Stimulated activated CD8-positive, alpha-beta memory T cell treated with anti-CD3 and anti-CD28 coated beads, Interleukin-4, amount 100 ng/mL, for 24 hours (primary cell): ENCODE measurements at places on chromosomes 11 and 22.
A peak's percentile ranks its signal among the peaks of the same experiment; 100 is the strongest.

GRCh38 chr11:107505647-107506225 is 48.1 kb upstream of the CWF19L2 start:
- DNase-seq = no peak

DNA sequence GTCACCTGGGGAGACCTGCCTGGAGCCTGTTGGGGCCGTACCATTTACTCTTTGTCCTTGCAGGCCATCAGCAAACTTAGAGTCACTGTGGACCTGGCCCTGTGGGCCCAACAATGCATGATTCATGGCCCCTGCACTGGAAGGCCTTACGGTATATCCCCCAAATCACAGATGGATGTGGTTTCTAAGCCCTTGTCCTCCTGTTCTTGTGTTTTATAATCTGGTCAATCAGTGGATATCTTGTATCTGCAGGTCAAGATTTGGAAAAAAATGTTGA is 6.2 kb downstream of the TSKU start:
- DNase-seq = no peak

DNA sequence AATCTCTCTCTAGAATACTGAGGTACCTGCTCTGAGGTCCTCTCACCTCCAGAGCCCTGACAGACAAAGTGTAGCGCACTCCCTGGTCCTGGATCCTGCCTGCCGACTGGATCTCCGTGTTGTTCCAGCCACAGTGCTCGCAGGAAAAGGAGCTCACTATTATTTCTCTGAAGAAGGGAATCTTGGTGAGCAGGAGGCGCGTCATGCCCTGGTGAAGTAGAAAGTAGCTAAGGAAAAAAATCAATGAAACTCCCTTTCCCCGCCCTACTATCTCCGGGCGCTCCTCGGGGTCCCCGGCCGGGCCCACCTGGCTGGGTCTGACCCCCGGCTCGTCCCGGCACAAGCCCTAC is 412 bp downstream of the ZPR1 start:
- DNase-seq = no peak

GRCh38 chr11:5280582-5281102 is 10.9 kb upstream of the HBE1 start:
- DNase-seq = no peak

DNA sequence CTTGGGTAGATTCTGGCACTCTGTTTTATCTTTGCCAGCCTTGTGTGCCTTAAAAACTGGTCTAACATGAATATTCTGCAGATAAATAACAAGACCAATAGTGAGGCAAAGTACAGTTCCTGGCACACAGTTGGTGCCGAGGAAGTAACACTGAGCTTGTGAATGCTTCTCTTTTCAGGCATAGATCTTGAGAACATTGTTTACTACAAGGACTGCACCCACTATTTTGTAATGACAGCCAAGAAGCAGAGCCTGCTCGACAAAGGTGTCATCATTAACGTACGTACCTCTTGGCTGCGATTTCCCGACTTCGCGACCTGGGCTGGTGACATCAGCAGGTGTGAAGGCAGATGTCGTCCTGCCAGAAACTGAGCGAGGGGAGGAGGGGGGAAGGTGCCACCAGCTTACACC is 105.7 kb downstream of the MICAL2 start:
- DNase-seq = no peak

GRCh38 chr11:4370166-4370565 is 2.0 kb upstream of the OR52B4 start:
- no peak for DNase-seq

- DNase-seq = no peak
Observed at GRCh38 chr22:22318723-22319465, 74.3 kb downstream of the VPREB1 start.

DNA sequence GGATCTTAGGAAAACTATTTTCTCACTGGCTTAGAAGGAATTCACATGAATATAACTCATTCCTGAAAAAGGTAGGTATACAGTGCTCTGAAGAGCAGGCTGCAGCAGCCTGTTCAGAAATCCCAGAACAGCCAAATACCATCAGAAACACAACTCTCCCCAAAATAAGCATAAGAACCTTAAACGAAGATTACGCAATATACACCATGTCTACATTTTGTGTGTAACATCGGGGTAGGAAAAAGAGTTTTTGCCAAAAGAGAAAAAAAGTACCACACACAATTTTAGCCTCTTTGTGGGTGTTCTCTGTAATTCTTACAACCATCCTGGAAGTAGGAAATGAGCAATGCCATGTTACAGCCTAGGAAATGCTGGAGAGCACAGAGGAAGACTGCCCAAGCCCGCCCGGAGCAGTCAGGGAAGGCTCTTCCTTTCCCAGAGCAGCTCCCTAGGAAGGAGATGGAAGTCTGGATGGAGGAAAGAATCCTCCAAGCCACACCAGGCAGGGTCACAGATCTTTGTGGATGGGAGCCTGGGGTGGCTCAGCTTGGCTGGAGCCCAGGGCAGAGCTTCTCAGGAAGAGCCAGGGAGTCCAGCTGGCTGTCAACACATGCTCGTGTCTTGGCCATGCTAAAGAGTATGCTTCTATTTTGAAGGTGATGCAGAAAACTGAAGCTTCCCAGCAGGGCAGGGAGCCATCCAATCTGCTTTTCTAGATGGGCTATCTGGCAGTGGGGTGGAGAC is 49.7 kb upstream of the ARFGAP3 start:
- DNase-seq = no peak

DNA sequence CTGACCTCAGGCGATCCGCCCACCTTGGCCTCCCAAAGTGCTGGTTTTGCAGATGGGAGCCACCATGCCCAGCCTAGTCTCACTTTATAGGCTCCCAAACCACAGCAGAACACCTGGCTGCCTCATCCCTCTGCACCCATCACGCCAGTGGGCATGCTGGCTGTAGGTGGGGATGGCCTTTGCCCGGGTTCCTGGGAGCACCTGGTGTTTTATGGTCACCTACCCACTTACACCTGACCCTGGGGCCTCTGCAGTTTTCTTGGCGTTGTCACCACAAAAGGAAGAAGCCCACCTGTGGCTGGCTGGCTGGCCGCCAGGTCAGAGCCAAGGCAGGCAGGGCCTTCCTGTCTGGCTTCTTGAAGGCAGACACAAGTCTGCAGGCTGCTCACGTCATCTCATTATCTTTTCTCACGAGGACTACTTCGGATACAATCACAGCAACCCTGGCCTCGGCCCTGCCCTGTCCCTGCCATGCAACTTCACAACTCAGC is 8.2 kb downstream of the RRP7A start:
- DNase-seq = no peak

GRCh38 chr22:23574371-23574811 is 5.7 kb downstream of the IGLL1 start:
- DNase-seq = no peak

GRCh38 chr11:68831124-68831523 is 10.6 kb downstream of the CPT1A start:
- no peak for DNase-seq

DNA sequence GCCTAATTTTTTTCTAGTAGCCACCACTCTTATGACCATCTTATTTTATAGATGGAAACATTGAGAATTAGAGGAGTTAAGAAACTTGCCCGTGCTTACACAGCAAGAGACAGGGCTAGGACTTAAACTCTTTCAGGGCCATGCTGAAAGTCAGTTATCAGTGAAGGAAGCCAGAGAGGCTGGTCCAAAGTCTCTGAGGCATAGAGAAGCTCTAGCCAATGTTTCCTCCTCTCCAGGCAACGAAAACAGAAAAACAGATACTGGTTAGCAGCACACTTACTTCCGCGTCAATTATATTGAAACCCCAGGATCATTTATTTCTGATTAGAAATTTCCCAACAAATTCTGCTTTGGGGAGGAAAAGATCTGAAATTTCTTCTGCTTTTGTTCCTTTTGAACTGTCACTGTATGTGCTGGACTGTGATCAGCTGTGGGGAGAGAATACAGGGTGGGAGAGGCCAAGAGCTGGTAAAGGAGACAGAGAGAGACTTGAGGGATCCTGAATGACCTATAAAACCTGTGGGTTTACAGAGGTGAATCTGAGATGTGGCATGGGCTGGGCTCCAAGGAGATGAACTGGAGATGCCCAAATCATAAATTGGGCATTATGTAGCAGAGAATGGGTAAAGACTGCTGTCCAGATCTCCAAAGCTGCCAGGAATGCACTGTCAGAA is 37.5 kb upstream of the CAPRIN1 start:
- DNase-seq = no peak

- no peak for DNase-seq
Observed at GRCh38 chr11:35330931-35331330, 88.4 kb downstream of the SLC1A2 start.

- no peak for DNase-seq
Observed at GRCh38 chr11:57368106-57368844, 12.7 kb downstream of the PRG3 start.

- DNase-seq = peak; percentile 59
Observed at GRCh38 chr11:65927904-65928397, 8.7 kb downstream of the DRAP1 start.

- no peak for DNase-seq
Observed at GRCh38 chr11:44518968-44519550, 46.4 kb upstream of the CD82 start.

GRCh38 chr11:65459552-65459951 is 37.0 kb downstream of the NEAT1 start:
- DNase-seq = no peak

GRCh38 chr11:62024936-62025486 is 57.6 kb upstream of the FTH1 start:
- no peak for DNase-seq

- no peak for DNase-seq
Observed at GRCh38 chr11:67433536-67434394, 3.7 kb downstream of the PTPRCAP start.

GRCh38 chr22:50398831-50399648 is 55.9 kb downstream of the PPP6R2 start:
- no peak for DNase-seq

DNA sequence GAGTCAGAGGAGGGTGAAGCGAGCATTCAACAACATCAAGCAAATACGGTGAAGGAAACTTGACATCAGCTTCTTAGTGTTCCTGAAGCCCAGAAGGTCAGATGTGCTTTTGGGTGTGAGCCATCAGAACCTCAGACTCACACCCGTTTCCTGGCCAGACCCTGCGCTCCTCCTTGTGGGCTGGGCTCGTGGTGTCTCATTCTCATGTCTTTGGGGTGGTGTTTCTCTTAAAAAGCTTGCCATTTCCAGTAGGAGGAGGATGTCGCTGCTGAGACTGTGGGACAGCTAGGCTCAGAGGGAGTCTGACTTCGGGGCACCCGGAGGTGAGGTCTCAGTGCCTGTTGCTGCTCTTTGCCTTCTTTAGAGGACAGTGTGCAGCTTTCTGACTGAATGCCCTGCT is 24.2 kb downstream of the PPFIBP2 start:
- DNase-seq = no peak

DNA sequence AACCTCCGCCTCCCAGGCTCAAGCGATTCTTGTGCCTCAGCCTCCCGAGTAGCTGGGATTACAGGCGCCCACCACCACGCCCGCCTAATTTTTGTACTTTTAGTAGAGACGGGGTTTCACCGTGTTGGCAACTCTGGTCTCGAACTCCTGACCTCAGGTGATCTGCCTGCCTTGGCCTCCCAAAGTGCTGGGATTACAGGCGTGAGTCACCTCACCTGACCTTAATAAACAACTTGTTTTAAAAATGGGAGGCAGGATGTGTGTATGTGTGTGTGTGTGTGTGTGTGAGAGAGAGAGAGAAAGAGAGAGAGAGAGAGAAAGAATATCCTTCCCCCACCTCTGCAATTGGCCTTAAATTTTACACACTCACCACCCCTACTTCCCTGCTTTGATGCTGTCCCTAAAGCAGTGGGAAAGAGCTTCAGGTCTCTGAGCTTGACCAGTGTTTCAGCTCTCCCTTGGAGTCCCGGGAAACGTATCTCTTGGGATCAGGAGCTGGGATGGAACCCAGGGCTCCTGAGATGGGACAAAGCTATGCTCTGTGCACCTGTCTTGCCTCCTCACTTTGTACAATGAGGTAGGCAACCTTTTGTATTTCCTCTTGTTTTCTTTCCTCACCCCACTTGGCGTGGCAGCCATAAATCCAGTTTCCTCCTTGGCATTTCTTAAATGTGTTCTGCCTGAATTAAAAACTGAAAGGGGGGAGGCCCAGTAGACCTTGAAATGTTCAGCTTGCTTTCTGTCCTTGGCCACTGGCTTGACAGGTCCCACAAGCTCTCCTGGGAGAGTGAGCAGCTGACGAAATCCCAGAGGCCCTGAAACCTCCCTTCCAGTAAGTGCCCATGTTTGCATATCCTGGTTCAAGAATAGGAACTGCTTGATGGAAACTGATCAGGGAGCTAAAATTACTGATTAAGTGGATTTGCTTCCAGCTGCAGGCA is 17.8 kb upstream of the XBP1 start:
- DNase-seq = no peak

DNA sequence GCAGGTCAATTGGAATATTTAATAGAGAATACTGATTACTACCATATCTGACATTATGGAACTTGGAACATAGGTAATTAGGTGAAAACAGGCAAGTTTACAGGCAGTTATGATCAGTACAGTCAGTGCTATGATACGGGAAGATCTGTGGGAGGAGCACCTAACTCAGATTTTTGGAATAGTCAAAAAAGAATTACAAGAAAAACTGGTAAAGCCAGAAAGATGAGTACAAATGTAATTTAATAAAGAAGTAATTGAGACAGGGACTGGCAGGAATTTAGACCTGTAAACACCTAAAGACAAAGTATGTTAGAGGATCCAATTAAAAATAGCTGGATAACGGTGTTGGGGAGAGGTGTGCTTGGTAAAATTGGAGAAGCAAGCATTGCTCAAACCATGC is 206.5 kb upstream of the ANO5 start:
- no peak for DNase-seq

GRCh38 chr11:92766698-92767097 is 202.8 kb upstream of the MTNR1B start:
- DNase-seq = no peak

- DNase-seq = no peak
Observed at GRCh38 chr11:77039491-77040400, 5.5 kb downstream of the B3GNT6 start.

- DNase-seq = peak; percentile 52
Observed at GRCh38 chr11:119533921-119534736, 111.2 kb upstream of the THY1 start.

GRCh38 chr11:126956635-126957034 is 43.9 kb downstream of the KIRREL3 start:
- no peak for DNase-seq

DNA sequence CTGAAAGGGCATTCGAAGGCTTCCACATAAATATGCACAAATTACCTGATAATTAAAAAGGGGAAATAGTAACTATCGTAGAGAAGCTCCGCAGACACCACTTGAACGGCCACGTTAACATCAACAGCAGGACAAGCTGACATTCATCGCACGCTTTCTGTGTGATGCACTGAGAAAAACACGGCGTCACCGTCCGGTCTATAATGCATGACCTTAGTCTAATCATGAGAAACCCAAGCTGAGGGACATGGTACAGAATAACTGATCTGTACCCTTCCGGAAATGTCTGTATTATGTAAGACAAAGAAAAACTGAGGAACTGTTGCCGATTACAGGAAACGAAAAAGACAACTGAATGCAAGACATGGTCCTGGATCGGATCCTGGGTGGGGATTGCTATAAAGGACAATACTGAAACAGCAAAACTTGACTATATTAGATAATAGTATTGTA is 678 bp upstream of the RANGAP1 start:
- DNase-seq = no peak
